ENCODE measurements at places on chromosomes 5 and 9. TPM values are rescaled to one million over a fixed set of nuclear protein-coding genes. Genes with fewer than 3 reads are reported as not detected.

DNA sequence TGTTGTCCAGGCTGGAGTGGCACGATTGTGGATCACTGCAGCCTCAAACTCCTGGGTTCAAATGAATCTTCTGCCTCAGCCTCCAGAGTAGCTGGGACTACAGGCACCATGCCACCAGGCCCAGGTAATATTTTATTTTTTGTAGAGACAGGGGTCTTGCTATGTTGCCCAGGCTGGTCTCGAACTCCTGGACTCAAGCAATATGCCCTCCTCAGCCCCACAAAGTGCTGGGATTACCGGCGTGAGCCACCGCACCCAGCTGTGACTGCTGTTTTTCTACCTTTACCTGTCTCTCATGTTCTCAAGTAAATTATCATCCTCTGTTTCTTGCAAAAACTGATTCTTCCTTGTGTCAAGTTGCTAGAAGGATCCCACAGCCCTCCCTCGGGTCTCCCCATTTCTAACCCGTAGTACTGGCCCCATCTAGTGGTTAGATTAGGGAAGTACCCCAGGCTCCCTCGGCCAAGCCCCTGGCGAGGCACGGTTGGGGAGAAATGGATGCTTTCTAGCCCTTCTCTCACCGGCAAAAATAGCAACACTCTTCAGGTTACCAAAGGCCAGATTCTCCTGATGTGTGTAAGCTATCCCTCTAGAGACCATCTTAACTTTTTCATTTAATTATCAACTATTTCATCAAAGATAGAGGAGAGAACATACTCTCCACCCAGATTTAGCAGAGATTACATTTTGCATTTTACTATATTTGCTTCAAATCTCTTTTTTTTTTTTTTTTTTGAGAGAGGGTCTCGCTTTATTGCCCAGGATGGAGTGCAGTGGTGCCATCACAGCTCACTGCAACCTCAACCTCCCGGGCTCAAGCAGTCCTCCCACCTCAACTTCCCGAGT lies 19.2 kb upstream of the TOR1B start:
- H3K27me3 ChIP-seq, result no peaks in the 10 kb centered on the region
- H3K4me1 ChIP-seq, result peaks cover 5% of the 10 kb centered on the region
- H3K36me3 ChIP-seq, result no peaks in the 10 kb centered on the region
- DNase-seq, result peak; percentile 85

Gene RXRA
- total RNA-seq, result 2.1 TPM

Gene PTPN3
- 0.02 TPM for total RNA-seq

GRCh38 chr5:149141957-149142851 lies 911 bp downstream of the ABLIM3 start:
- H3K27me3 ChIP-seq, result peaks cover 13% of the 10 kb centered on the region
- no peak for DNase-seq
- no peaks in the 10 kb centered on the region for H3K36me3 ChIP-seq
- H3K4me3 ChIP-seq, result peak overlapping the region; percentile 45
- no peak overlapping the region for H3K27ac ChIP-seq
- peaks cover 2% of the 10 kb centered on the region for H3K4me1 ChIP-seq

GRCh38 chr5:133072021-133072420 lies 20.2 kb downstream of the HSPA4 start:
- peaks cover 12% of the 10 kb centered on the region for H3K4me1 ChIP-seq
- H3K36me3 ChIP-seq, result peaks cover 51% of the 10 kb centered on the region
- no peaks in the 10 kb centered on the region for H3K27me3 ChIP-seq

DNA sequence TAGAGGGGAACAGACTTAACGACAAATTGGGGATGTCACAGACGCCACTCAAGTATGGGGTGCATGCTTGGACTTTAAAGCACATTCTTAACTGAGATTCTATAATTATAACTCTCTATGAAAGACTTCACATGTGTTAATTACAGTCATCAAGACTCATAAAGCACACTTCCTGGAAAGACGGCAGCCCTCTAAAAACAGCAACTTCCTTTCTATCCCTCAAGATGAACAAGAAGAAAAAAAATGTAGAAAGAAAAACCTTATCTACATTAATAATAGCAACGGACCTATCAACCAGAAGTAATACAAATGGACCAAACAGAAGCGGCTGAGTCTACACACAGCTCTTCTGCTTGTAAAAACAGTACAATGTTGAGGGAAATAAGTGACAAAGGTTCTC lies 21.2 kb downstream of the GNAQ start:
- H3K27ac ChIP-seq, result peak overlapping the region; percentile 80
- peaks cover 53% of the 10 kb centered on the region for H3K4me1 ChIP-seq
- peak; percentile 42 for DNase-seq
- H3K27me3 ChIP-seq, result no peaks in the 10 kb centered on the region
- peak overlapping the region; percentile 41 for H3K4me3 ChIP-seq
